ENCODE measurements at places on chromosomes 16 and 17.

GRCh38 chr16:58176608-58177352, 21.1 kb downstream of the CSNK2A2 start:
- DNase-seq = no peak

GRCh38 chr16:66369055-66369592, 2.6 kb downstream of the CDH5 start:
- DNase-seq = no peak

DNA sequence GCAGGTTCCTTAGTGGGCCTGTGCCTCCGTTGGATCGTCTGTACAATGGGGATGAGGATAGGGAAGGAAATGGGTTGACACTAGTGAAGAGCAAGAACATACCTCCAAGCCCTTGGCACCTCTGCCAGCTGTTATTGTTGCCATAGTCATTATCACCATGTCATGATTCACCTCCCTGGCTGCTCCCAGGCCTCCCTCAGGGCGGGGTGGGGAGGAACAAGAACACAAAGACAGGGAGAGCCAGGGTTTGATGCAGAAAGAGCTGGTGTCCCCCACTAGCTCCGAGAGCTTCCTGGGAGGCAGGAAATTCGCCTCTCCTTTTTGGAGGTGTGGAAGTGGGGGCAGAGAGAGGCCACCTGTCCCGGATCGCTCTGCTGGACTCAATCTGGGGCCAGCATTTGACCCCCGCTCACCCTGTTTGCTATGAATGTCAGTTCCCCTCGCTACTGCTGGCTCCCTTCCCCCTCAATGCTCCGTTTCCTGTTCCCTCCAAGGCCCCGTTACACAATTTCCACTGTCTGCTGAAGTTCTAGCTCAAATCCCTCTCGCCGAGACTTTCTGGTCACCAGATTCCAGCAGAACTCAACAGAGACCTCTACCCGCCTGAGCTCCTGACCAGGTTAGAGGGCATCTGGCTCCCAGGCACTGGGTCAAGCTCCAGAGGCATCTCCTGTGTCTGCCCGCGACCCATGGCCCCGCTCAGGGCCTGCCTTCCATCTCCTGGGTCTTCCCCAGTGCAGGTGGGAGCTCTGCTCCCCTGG, 9.1 kb downstream of the TIMP2 start:
- DNase-seq = peak; percentile 75

DNA sequence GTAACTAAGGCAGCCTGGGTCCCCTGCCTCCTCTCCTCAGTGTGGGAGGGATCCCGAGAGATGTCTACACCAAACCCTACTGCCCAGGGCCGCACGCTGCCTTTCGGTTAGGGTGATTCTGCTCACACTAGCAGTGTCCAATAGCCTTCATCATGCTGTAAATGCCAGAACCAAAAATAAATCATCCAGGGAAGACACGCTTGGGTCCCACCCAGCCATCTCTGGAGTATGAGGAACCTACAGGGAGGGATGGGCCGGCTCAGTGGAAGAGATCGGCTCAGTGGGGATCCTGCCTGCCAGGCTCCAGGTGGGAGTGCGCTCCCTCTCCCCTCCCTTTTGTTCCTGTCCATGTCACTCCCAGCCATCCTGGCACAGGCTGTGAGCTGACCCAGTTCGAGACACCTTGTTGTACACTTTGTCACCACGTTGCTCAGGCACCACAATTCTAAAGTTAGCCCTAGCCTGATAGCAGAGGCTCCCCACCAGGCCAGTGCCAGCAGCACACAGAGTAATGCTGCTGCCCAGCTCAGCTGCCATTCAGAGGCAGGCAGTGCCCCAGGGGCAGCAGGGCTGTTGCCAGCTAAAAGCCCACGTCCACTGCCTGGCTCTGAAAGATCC, 24.5 kb downstream of the PEMT start:
- no peak for DNase-seq

DNA sequence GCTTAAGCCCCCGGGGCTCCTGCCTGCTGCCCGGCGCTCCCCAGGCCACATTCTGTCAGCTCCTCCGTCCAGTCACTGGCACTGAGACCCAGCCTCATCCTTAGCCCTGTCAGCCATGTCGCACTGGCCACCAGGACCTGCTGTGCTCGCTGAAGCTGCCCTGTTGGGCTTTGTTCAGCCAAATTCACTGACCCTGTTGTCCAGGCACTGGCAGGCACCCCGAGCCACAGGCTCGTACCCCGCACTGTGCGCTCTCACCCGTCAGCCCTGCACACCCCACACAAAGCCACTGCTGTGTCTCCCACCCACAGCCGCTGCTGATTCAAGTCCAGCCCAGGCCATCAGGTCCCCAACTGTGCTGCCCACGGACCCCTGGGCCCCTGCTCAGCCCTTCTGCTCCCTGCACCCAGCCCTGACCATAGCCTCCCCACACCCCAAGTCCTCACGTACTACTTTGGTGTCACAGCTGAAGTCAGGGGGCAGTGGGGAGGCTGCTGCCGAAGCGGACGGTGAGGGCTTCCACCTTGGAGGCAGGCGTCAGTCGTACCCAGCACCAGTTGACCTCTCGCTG, 131.5 kb upstream of the CHMP6 start:
- no peak for DNase-seq

- DNase-seq = no peak
These were observed 62.3 kb downstream of the ZDHHC7 start for GRCh38 chr16:84948851-84949610.

Measured in PC-9 (cell line).